Pancreas (tissue), 10 donors: ENCODE measurements at places on chromosomes 12 and 14. TPM values are rescaled to one million over a fixed set of nuclear protein-coding genes. Genes with fewer than 3 reads are reported as not detected.
A peak's percentile ranks its signal among the peaks of the same experiment; 100 is the strongest.

RNF212B gene
- 0.29 TPM for total RNA-seq

DNA sequence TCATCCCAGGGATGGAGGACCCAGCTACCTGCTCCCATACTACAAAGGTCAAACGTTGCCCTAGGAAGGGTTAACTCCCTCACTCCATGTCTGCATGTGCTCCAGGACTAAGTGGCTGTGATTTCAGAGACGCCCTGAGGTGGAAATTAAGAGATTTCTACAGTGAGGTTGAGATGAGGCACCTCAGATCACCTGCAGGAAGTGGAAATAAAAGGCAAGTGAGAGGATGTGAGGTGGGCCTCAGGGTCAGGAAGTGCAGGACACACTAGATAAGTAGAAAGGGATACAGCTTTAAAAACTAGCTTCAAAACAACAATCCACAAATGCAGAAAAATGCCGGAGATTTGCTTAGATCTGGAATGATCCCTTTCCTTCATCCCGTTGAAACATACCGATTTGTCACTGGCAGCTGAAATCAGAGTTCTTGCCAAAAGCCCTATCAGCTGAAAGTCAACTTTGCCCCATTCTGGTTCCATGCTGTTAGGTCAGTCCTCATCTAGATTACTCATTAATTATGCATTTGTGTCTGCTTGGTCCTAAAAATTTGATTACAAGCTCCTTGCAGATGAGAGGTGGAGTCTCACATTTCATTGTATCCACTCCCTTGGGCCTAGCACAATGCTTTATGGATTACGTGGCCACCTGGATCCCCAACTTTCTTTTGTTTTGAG is 6.6 kb downstream of the PLBD1 start:
- H3K4me3 ChIP-seq: no peak overlapping the region
- peak overlapping the region; percentile 75 for H3K27ac ChIP-seq
- H3K36me3 ChIP-seq: no peaks in the 10 kb centered on the region
- H3K4me1 ChIP-seq: peaks cover 17% of the 10 kb centered on the region

GRCh38 chr12:109764123-109764522 is 50.5 kb downstream of the FAM222A start:
- no peaks in the 10 kb centered on the region for H3K27me3 ChIP-seq
- peak; percentile 3 for DNase-seq
- H3K4me1 ChIP-seq: no peaks in the 10 kb centered on the region
- no peak overlapping the region for H3K27ac ChIP-seq
- no peaks in the 10 kb centered on the region for H3K36me3 ChIP-seq

DNA sequence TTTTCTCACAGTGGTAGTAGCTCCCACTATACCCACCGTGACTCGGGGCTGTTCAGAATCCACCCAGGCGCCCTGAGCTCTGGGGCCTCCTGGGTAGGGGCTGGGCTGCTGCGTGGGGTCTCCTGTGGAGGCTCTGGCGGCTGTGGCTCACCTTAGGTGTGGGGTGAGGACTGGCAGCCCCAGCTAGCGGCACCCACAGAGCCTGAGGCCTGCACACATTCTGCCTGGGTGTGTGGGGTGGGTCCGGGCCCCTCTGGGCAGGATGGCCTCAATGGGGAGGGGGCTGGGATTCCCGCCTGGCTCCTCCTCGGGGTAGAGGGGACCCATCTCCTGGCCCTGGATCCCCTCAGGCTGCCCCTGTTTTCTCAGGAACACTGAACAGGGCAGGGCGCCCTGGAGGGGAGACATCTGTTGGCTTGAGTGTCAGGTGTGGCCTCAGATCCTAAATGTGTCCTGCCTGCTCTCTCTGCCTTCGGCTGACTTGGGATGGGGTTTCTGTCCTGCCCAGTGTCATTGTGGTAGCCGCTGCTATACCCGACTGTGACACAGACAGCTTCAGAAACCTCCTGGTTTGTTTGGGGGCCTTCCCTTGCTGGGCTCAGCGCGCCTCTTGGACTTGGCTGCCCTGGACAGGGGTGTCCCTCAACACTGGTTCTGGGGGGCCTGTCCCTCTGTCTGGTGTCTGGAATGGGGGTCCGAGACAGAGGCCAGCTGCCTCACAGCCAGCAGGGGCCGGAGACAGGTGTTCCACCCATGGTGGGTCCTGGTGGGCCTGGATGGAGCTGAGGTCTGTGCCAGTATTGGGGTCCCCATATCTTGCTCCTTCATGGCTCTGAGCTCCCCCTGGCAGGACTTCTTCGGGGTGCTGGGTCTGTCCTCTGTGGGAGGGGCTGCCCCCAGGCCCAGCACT is 354.9 kb downstream of the TMEM121 start:
- no peaks in the 10 kb centered on the region for H3K36me3 ChIP-seq
- no peak for DNase-seq
- no peaks in the 10 kb centered on the region for H3K4me1 ChIP-seq
- no peak overlapping the region for H3K27ac ChIP-seq

- H3K27ac ChIP-seq: no peak overlapping the region
- no peaks in the 10 kb centered on the region for H3K4me1 ChIP-seq
- no peaks in the 10 kb centered on the region for H3K36me3 ChIP-seq
- no peak for DNase-seq
- no peaks in the 10 kb centered on the region for H3K27me3 ChIP-seq
Observed at GRCh38 chr12:107477947-107478610, 207.5 kb upstream of the PWP1 start.

DNA sequence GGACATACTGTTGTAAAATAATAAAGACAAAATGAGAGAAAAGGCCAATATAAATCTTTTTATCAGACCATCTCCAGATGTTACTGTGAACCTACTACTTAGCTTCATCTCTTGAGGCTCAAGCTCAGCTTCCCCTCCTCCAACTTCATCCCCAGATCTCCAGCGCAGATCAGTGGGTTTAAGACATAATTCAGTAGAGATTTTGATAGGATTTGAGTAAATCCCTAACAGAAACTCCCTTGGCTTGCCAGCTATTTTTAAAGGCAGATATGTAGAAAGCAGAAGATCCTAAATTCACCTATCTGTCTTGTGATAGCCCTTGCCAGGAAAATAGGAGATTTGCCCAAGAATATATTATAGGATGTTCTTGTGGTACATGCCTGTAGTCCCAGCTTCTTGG is 236.7 kb downstream of the FBXL14 start:
- no peak for DNase-seq
- H3K4me3 ChIP-seq: no peak overlapping the region
- no peaks in the 10 kb centered on the region for H3K4me1 ChIP-seq
- H3K36me3 ChIP-seq: no peaks in the 10 kb centered on the region

DNA sequence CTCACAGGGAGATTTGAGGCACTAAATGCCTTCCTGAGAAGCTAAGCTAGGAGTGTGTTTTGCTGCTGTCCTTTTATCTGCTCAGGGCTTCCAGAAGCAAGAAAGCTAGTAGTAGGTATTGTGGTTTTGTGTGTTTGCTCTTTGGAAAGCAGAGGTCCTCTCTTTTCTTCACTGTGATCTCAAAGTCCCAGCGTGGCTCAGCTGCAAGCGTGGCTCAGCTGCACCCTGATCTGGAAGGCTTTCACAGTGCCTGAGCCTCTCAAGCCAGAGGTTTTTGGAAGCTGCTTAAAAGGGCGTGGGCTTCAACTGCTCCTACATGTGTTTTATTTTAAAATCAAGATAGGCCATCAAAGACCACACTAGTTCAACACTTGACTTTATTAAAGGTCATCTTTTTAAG is 337.4 kb upstream of the RGS6 start:
- no peaks in the 10 kb centered on the region for H3K27me3 ChIP-seq
- peaks cover 6% of the 10 kb centered on the region for H3K4me1 ChIP-seq
- H3K27ac ChIP-seq: no peak overlapping the region
- no peak overlapping the region for H3K4me3 ChIP-seq

DNA sequence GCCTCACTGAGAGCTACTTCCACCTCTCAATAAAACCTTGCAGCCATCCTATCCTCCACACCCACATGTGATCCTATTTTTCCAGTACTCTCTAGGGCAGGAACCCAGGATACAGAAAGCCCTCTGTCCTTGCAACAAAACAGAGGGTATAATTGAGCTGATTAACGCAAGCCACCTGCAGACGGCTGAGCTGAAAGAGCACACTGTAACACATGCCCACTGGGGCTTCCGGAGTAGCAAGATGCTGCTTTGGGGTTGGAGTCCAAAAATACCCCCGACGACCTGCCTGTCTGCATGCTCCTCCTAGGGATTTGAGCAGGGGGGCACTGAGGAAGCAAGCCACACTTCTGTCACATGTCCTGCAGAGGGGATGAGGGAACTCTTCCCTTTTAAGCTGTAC is 401.1 kb upstream of the FOXG1 start:
- H3K4me1 ChIP-seq: no peaks in the 10 kb centered on the region
- H3K27ac ChIP-seq: no peak overlapping the region
- no peak overlapping the region for H3K4me3 ChIP-seq
- no peaks in the 10 kb centered on the region for H3K36me3 ChIP-seq
- DNase-seq: no peak
